ENCODE measurements at places on chromosomes 6 and 20.
A peak's percentile ranks its signal among the peaks of the same experiment; 100 is the strongest.

DNA sequence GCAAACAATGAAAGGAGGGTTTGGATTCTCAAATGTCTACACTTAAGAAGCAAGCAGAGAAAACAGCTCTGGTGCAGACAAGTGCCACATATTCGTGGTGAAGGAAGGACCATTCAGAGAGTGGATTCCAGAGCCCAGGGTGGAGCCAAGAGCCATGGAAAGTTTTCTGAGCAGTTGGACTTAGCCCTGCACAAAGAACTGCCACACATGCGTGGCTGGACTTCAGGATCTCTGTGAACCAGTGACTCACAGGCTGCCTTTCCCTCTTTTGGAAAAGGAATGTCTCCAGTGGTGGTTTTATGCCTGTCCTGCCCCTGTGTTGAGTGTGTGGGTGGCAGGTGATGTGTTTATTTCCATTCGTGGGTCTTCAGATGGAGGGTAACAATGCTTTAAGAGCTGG lies 489.5 kb downstream of the CDH26 start:
- DNase-seq = no peak

DNA sequence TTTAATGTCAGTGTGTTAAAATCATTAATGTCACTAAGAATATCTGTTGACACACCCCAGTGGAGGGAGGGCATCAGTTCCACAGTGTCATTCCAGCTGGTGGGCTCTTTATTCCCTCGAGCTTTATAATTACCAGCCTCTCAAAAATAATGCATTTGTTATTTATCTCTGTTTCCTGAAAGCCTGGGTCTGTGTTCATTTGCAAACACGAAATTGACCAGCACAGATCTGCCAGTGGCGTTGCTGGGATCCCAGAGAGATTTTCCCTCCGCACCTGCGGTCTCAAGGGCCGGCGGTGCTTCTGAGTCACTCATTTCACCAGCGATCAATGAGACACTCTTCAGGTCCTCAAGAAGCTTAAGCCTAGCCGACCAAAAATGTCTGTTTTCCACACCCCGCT lies 5.7 kb upstream of the PYGB start:
- no peak for DNase-seq

DNA sequence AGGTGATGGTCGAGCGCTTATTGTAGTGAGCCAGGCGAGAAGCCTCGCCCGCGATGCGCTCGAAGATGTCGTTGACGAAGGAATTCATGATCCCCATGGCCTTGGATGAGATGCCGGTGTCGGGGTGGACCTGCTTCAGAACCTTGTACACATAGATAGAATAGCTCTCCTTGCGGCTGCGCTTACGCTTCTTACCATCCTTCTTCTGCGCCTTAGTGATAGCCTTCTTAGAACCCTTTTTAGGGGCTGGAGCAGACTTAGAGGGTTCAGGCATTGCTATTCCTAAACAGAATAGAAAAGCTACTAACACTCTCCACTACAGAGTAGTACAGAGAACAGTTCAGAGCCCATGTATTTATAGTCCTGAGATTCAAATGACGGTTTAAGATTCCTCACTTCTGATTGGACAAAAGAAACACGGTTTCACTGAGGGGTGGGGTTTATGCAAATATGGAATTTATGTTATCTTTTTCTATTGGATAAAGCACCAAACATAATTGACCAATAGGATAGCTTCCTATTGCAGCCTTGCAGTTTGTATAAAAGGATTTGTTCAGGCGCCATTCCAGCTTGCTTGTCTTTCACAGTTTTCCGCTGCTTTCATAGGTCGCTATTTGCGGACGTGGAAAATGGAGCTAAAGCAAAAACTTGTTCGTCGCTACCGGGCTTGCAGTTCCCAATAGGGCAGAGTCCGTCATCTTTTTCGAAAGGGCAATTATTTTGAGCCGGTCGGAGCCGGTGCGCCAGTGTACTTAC lies 43.7 kb upstream of the HFE start:
- DNase-seq = no peak

- peak; percentile 29 for DNase-seq
These were observed 22.2 kb upstream of the GABRR1 start for GRCh38 chr6:89239338-89239737.

- no peak for DNase-seq
These were observed 28.5 kb upstream of the SNRPB2 start for GRCh38 chr20:16701296-16701695.
